ENCODE measurements at places on chromosomes 2 and 18. TPM values are rescaled to one million over a fixed set of nuclear protein-coding genes. Genes with fewer than 3 reads are reported as not detected.
A peak's percentile ranks its signal among the peaks of the same experiment; 100 is the strongest.

Gene IL36B
- total RNA-seq, result not detected

Gene PXDN
- total RNA-seq, result 10.7 TPM

Gene DNAH7
- not detected for total RNA-seq

Gene EGR4
- 0.37 TPM for total RNA-seq

Gene NYAP2
- not detected for total RNA-seq

DNA sequence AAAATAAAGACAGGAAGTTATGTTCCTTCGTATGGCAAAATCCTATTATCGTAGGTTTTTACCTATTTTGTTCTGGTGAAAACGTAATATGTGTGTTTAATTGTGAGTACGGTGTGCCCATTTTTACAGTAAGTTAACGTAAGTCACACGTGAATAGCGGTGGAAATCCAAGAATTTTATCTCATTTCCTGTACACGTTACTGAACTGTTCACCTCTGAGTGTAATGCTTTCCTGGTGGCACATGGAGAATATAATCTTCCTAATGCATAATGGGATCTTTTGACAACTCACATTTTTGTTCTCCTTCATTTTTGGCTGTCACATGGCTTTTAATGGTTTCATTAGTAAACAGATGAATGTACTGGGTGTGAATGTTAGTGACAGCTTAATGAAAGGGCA is 28.2 kb downstream of the BCL2L11 start:
- no peak for DNase-seq

- DNase-seq, result no peak
These were observed 216.8 kb downstream of the EIPR1 start for GRCh38 chr2:3160751-3161330.

DNA sequence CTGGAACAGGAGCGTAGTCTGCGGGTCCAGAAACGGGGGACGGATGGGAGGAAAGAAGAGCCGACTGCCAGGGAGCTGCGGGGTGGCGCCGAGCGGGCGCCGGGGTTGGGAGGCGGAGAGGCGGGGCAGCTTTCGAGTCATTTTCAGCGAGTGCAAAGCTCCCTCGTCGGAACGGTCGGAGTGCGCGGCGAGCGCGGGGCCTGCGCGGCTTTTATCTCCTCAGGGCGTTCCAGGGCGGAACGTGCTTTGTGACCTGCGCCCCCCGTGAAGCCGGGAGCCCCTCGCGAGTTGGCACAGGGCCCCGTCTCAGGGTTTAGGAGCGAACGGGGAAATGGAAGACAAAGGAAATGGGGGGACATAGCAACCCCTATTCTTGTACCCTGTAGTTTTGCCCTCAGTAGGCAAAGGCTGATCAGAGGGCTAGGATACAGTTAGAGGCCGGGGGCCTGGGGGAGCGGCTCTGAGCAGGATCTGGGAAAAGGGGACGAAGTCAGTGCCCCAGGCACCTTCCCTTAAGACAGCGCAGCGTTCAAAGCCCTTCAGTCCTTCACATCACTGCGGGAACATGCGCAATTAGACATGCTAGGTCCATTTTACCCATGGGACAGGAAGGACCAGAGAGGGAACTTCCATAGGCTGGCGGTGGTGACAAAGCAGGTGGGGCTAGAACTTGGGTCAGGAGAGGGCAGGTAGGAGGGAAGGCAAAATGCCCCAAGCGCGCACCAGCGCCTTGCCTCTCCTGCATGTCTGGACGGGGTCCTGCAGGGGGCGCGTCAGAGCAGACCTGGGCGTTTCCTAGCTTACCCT is 60.1 kb upstream of the IL1RL1 start:
- DNase-seq, result no peak

GRCh38 chr18:63664571-63664970 is 2.9 kb upstream of the SERPINB3 start:
- no peak for DNase-seq

DNA sequence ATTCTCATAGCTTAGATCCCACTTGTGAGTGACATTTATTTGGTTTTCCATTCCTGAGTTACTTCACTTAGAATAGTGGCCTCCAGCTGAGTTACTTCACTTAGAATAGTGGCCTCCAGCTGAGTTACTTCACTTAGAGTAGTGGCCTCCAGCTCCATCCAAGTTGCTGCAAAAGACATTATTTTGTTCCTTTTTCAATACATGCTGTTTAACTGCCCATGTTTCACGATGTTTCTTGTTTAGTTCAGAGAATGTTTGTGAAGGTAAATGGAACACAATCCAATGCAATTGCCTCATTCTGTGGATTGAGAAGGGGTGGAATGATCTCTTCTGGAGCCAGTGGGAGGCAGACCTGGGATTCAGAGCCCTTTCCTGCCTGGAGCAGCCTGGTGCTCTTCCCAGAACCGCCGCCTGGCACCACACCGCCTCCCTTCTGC is 273.5 kb upstream of the ATP5MC3 start:
- DNase-seq, result no peak

GRCh38 chr2:189641590-189641989 is 19.7 kb upstream of the ASNSD1 start:
- no peak for DNase-seq

- DNase-seq, result no peak
These were observed 5.2 kb downstream of the RETREG2 start for GRCh38 chr2:219183151-219183772.

GRCh38 chr2:65016789-65017188 is 27.6 kb downstream of the SLC1A4 start:
- DNase-seq, result no peak

DNA sequence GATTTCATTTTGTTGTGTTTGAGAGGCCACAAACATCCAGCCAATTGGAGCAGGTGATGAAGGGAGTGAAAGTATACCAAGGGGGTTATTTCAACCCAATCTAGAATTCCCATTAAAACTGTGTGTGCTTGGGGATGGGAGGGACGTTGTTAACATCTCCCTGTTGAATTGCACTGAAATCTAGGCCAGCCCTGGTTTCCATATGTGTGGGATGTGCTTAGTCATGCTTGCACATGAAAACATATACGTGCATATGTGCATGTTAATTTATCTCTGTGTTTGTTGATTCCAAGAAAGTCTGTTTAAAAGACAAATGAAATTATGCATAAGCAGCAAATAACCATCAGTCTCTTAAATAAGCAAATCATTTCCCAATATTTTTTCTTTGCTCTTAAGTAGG is 5.6 kb downstream of the CELF4 start:
- DNase-seq, result no peak

- DNase-seq, result no peak
These were observed 1.3 kb downstream of the NT5C1B start for GRCh38 chr2:18588049-18588448.

- peak; percentile 73 for DNase-seq
These were observed 3.5 kb upstream of the CABLES1 start for GRCh38 chr18:23131693-23132319.

- no peak for DNase-seq
These were observed 75.9 kb downstream of the NFATC1 start for GRCh38 chr18:79471597-79471996.

GRCh38 chr2:57902578-57902977 is 144.0 kb upstream of the VRK2 start:
- DNase-seq, result no peak

- no peak for DNase-seq
These were observed 158.1 kb downstream of the DOCK10 start for GRCh38 chr2:224884188-224884587.

DNA sequence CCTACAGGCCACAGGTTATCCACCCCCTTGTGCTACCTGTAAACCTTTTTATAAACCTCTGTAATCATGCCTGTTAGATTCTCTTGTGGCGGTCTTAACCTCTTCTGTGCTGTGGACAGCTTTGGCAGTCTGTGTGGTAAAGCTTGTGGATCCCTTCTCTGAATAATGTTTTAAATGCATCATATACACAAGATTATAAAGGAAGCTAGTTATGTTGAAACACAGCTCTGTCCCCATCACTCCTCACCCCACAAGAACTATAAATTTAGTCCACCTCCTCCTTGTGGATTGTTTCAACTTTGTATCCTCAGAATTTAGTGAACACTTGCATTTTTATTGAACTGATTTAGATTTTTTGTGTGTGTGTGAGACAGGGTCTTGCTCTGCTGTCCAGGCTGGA is 107.7 kb downstream of the ICA1L start:
- DNase-seq, result no peak

GRCh38 chr2:241061275-241061674 is 40.8 kb downstream of the MTERF4 start:
- DNase-seq, result no peak

DNA sequence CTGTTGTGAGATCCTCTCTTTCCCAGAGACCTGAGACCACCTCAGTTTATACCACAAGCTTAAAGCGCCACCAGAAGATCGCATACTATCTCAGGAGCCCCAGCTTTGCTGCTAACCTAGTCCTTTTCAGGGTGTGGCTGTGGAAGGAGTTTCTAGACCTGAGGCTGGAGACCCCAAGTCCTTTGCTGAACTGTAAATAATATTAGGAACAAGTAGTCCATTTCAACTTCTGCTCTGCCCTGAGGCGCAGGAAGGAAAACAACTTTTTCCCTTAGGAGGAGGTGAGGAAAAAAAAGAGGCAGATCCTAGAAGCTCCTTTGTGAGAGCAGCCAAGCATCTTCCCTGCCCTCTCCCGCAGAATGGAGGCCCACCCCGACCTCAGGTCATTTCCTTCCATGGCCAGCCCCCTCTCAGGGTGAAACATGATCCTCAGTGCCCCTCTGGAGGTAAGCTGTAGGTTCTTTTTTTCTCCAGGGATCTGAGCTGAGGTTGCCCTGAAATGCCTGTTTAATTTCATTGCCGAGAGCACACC is 122.8 kb upstream of the LGALSL start:
- no peak for DNase-seq

Data from HCT116 (cell line).